Stimulated activated CD8-positive, alpha-beta memory T cell treated with anti-CD3 and anti-CD28 coated beads, Interleukin-4, amount 100 ng/mL, for 1 hour (primary cell): ENCODE measurements at places on chromosomes 4 and X.

DNA sequence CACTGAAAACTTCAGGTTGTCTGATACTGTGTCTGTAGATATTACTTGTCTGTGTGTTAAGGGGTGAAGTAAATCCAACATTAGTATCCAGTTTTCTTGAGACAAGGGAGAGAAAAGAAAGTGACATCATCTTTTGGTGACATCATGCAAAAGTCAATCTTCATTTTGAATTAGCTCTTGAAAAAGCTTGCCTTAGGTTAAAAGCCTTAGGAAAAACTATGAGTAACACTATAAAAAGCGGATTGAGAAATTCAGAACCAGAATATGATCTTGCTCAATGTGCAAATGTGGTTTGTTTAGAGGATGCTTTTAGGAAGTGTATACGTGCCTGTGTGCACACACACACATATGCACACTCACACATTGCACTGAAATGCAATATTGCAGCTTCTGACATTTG, 345.8 kb upstream of the CASK start:
- DNase-seq = no peak

GRCh38 chr4:90786602-90787001, 659.4 kb downstream of the CCSER1 start:
- no peak for DNase-seq

DNA sequence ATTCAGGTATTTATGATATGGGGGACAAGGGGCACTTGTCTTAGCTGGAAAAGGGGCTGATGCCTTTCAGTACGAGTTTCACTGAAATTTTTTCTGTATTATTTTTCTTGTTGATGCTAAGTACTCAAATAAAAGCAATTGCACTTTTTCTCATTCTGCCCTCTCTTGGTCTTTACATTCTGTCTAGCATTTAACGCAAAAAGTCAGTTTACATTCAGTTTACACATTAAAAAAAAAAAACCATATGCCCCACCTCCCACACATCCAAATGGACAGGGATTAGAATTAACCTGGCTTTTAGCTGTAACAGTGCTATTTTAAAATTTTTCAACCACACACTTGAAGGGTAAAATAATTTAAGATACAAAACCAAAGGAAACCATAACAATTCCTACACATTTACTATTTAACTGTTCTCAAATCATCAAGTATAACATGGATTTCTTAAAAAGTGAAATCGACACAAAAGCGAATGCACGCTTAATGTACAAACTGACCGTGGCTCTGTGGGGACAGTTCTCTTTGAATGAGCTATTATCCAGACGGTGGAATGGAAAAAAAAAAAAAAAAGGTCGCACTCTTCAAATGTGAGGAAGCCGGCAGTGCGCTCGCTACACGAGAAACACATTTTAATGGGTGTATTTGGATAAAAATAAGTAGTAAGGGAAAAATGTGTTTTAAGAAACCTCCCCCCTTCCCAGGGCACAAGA, 1.4 kb downstream of the AMMECR1 start:
- no peak for DNase-seq

GRCh38 chr4:18938343-18939099, 917.0 kb upstream of the LCORL start:
- no peak for DNase-seq

- no peak for DNase-seq
Measured at GRCh38 chrX:7720519-7720918, 122.5 kb upstream of the VCX start.

DNA sequence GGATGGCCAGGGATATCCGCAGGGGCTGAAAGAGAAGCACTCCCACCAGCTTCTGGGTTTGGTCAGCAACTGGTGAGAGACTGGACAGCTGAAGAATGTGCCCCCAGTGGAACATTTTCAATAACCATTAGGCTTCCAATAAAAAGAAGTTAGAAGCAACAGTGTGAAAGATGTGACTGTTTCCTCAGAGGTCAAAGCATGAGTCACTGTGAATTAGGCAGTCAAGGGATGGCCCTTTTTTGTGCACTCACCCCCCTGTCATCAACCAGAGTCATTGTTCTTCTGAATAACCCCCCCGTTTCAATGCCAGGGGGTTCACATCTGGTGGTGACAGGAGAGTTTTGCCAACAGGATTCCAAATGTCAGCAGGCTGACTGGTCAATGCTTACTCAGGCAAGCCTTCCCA, 74.6 kb upstream of the SH3RF1 start:
- DNase-seq = no peak

DNA sequence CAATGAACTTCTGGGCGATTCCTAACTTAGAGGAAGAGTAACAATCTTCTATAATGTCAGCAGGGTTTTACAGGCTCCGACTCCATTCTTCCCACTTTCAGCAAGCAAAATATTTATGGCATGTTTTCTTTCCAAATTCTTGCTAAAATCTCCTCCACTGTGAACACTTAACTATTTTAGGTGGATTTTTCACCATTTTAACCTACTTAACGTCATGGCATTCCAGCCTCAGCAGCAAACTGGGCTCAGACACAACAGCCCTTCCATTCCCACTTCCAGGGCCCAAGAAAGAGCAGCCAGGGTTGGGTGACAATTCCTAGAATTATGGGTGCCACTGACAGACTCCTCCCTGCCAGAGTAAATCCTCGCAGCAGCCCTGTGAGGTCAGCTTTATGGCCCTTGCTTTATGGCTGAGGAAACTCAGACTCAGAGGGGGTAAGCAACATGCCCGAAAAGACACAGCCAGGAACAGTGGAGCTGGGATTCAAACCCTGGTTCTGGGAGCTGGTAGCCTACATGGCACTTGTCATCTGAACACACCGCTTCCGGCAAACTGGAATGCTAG, 112.8 kb upstream of the MAP3K15 start:
- no peak for DNase-seq

GRCh38 chr4:6332042-6332668, 62.5 kb downstream of the WFS1 start:
- no peak for DNase-seq
